ENCODE measurements at places on chromosomes 12 and 14. TPM values are rescaled to one million over a fixed set of nuclear protein-coding genes. Genes with fewer than 3 reads are reported as not detected.
A peak's percentile ranks its signal among the peaks of the same experiment; 100 is the strongest.

The GLIPR1L1 gene
- not detected for total RNA-seq

- DNase-seq, result no peak
Observed at GRCh38 chr12:51592034-51592705, 1.1 kb downstream of the SCN8A start.

The COCH gene
- total RNA-seq, result 0.86 TPM

The ESRRB gene
- 1.6 TPM for total RNA-seq

The TMPRSS12 gene
- total RNA-seq, result not detected

- DNase-seq, result no peak
Observed at GRCh38 chr12:122867691-122868461, 28.0 kb downstream of the VPS37B start.

The POTEM gene
- total RNA-seq, result not detected

DNA sequence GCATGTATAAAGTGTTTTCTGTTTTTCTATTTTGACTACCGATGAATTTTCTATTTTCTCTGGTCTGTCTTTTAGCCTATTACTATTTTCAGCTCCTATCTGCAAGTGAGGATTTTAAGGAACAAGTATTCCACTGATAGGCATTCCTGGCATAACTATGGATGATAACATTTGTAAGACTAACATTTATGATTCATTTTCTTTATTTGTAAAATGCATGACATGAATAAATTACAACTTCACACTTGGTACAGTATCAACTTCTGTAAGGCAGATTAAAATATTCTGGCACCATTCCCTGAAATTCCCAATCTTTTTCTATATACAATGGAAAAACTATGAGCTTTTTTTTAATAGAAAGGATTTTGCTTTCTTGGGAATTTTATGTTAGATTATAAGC, 121.0 kb upstream of the GARIN2 start:
- no peak for DNase-seq

DNA sequence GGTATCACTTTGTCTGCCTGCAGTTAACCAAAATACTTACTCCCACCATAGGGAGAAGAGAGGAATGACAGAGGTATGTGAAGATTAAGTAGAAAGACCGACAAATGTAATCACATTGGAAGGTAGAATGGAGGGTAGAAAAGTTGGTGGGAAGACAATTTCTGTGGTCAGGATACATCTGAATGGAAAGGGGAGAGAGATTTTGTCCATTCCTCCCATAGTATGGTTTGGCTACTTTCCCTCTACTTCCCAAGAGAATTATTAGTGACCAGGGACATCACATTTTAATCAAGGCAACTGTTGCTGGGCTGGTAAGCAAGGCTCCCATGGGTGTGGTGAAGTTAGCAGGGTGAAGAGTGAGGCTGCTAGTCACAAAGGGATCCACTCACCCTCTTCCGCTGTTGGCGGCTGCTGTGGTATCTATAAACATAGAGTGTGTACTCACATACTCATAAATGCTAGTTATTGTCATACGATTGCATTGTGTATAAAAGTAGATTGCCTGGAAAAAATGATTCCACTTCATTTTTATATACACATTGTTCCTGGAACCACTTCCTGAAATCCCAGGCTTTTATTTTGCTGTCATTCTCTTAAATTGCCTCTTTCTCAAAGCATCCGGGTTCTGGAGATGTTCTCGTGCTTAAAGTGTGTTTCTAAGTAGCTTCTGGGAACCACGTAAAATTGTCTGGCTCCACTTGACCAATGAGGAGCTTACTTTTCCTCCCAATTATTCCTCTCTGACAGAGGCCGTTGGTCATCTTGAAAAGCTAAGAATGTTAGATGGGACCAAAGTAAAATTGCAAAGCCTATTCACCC, 413.1 kb downstream of the ZFP36L1 start:
- peak; percentile 40 for DNase-seq

The OLR1 gene
- total RNA-seq, result 86.5 TPM

- DNase-seq, result no peak
Observed at GRCh38 chr14:55582746-55583145, 2.7 kb downstream of the KTN1 start.

- no peak for DNase-seq
Observed at GRCh38 chr12:56931474-56931978, 2.7 kb downstream of the SDR9C7 start.

- DNase-seq, result no peak
Observed at GRCh38 chr12:76266797-76267196, 81.4 kb downstream of the BBS10 start.

- DNase-seq, result no peak
Observed at GRCh38 chr12:39047539-39048262, 142.3 kb upstream of the CPNE8 start.

The NOVA1 gene
- 3.0 TPM for total RNA-seq

- no peak for DNase-seq
Observed at GRCh38 chr12:953776-954175, 4.3 kb upstream of the RAD52 start.

GRCh38 chr14:20512177-20512905, 7.0 kb downstream of the RNASE10 start:
- no peak for DNase-seq

The PAPLN gene
- 10.3 TPM for total RNA-seq

- no peak for DNase-seq
Observed at GRCh38 chr12:127479256-127479655, 787.7 kb upstream of the TMEM132C start.

Data from upper lobe of left lung (tissue), 6 donors.